Sciatic nerve (tissue), 2 donors: ENCODE measurements at places on chromosomes 16 and 17.

- peak; percentile 97 for DNase-seq
Observed at GRCh38 chr17:78925234-78925633, at the start of gene TIMP2. Gene TIMP2, minus strand, starts transcription at chr17:78925387. Its CDS starts 299 bp downstream, at chr17:78925088.

DNA sequence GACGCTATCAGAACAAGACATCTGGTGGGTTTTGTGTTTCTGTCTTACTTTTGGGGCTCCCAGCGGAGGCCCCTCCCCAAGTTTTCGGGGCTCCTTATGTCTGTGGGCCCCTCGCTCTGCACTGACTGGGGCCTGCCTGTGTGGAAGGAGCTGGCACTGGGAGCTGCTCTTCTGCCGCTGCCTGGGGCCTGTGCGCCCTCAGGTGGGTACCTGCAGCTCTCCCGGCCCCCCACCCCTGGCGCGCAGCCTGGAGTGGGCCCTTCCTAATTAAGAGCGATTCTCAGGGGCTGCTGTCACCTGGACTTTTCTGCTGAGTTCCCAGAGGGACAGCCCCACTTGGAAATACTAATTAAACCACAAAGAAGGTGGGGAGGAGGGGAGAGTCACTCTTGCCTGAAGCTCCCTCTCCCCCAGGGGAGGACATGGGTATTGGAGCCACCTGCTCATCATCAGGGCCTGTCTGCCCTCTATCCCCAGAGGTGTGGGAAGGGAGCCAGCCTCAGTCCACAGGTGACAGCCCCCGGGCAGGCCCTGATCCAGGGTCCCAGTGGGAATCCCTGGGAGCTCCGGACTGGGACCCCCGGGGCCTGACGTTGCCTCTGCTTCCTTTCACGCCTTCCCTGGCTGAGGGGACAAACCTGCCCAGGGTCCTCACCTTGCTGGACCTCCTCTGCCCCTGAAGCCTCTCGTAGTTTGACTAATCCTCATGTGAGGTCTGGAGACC is 36.5 kb downstream of the GSE1 start:
- DNase-seq = no peak

DNA sequence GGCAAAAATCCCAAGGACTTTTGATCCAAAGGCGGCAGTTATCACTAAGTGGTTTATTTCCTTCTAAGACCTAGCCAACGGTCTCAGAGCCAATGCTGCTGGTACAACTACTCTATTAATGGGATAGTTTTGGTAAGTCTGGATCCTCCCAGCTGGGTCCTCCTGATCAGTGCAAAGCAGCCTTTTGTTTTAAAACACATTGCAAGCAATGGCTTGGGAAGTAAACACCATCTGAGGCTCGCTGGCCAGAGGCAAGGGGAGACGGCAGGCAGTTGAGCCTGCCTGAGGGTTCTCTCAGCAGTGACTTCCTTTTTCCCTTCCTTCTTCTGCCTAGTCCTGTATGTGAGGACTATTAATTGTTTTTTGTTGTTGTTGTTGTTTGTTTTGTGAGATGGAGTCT is 1.6 kb upstream of the SLC5A10 start:
- DNase-seq = no peak

GRCh38 chr16:85373741-85374570 is 239.2 kb upstream of the GSE1 start:
- DNase-seq = no peak

DNA sequence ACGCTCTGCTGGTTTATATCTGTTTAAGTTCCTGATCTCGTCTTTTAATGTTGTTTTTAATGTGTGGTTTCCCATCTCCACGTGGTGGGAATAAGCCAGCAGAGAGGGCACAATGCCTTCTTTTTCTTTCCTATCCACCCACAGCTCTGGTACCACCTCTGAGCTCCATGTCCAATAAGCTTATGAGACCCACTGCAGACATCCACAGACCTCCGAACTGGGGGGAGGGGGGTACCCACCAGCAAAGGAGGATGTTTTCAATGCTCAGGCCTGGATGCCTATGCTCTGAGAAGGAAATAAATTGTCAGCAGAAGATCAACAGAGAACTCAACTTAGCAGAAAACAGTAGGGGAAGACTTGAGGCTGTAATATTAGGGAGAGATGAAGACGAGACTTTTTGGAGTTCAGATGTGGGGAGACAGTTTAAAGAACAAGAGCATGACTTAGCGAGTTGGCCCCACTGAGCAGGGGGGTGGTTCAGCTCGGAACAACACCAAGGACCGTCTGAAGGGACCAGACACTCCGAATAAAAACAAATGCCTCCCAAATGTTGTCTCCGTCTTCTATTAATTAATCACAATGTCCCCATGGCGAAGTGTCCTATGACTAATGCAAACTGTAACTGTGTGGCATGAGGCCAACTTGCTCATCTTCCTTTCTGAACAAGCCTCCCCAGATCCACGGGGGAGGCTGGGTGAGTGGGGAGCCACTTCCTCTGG is 62.7 kb downstream of the GAS7 start:
- peak; percentile 75 for DNase-seq

DNA sequence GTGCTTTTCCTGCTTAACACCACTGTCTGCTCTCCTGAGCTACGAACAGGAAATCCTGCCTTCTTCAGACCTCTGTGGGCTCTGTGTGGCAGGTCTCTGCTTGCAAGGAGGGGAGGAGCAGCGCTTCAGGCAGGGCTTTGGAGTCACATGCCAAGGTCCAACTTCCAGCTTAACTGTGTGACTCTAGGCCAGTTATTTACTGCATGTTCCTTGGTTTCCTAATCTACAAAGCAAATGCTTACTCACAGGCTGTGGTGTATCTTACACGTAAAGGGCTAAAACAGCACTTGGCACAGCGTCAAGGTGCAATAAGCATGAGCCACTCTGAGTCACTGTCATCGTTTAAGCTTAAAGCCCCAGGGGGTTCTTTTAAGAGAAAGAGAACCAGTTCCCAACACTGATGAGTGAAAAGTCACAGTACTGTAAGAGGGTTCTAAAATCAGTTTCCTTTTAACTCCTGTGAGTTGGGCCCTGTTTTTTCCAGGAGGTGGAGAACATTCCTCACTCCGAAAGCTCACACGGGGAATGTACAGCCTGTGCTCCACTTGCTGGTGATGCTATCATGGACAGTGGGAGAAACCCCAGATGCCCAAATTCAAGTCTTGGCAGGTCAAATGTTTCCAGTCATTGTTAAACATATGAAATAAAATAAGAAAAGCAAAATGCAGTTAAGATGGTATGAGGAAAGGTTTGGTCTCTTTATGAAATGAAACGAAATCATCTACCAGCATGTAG is 54.1 kb upstream of the BCAR1 start:
- peak; percentile 64 for DNase-seq

DNA sequence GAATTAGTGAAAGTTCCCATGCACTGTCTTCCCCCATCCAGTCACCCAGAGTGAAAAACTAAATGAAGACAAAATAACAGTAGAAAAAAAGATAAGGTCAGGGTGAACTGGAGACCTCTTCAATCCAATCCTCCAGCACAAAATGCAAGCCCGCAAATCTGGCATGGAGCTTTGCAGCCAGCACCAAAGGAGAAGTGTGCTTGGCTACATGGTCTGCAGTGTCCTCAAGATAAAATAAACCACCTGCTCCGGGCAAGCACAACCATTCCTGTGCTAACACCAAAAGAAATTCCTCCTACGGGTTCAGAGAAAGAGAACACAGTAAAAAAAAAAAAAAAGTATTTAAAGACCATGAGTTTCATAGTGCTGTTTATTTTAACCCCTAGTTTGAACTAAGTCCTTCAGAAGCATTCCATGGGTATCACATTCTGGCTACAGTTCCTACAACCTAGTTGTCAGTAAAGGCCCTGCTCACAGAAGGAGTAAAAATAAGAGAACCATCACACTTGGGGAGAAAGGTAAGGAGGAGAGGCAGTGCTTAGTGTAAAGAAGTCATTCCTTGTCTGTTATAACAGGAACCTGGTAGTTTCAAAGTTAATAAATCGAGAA is 109.1 kb downstream of the GAS7 start:
- peak; percentile 49 for DNase-seq

GRCh38 chr16:937723-938122 is 33.1 kb downstream of the LMF1 start:
- no peak for DNase-seq

DNA sequence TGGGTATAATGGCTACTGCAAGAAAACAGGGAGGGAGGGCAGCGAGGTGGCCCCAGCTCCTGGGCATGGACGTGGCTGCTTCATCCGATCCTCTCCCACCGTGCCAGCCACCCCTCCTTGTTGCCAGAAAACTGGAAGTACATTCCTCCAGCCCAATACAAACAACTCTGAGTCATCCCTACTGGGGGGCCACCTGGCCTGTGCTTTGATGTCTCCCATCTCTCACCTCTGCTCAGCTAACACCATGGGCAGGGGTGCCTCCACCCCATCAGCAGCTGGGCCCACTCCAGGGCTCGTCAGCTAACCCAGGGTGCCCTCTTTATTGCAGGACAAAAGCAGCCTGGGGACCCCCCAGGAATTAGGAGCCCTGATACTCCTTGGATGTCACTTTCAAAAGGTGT is 2.0 kb downstream of the RHBDF2 start:
- no peak for DNase-seq

DNA sequence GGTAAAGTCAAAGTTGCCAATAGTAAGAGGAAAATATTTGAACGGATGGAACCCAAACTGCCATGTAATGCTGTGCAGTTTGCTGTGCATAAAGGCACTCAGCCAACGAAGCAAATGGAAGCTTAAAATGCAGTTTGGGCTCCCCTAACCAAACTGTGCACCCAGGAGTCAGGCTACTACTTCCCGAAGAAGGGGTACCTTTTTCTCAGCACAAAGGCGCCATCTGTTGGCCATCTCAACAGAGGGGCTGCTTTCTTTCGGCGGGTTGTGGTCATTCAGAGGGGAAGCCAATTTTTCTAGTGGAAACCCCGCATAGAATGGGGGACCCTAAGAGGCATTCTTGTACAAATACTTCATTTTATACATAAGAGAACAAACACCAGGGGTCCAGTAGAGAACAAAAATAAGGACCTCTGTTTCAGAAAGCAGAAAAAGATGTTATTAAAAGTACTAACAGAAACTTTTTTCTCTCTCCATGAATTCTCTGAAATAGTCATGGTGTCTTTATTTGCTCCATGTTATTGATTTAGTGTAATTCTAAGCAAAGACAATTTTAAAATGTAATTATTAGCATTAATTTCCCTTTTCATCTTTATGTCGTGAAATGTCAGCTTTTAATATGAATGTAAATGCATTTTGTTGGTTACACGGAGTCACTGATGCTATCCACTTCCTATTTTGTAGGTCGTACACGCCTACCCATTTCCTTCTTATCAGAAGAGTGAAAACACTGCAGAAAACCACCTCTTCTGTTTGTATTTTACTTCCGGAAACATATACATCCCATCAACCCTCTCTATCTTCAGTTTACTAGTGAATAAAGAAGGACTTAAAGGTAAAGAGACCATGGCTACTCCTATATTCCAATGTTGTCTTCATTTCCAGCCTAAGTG is 453.3 kb downstream of the KCNJ2 start:
- peak; percentile 74 for DNase-seq

DNA sequence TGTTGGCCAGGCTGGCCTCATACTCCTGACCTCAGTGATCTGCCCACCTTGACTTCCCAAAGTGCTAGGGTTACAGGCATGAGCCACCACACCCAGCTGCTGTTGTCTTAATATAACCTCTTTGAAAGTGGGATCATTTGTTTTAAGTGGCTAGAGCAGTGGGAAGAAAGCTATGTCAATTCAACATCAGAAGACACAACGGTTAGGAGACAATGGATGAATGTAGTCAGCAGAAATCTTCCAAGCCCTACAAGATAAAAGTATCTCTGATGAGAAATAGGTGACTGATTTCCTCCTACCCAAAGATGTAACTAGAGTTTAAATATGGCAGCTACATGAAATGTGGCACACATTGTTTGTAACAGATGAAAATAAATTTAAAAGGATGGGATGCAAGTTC is 20.0 kb upstream of the TRIM25 start:
- no peak for DNase-seq

GRCh38 chr16:87352818-87353217 is 30.8 kb downstream of the FBXO31 start:
- no peak for DNase-seq

- peak; percentile 79 for DNase-seq
Observed at GRCh38 chr17:49694847-49695697, 12.7 kb downstream of the SLC35B1 start.

GRCh38 chr16:79404571-79404970 is 196.0 kb downstream of the MAF start:
- no peak for DNase-seq

- no peak for DNase-seq
Observed at GRCh38 chr17:71482625-71483024, 638.2 kb upstream of the SOX9 start.

GRCh38 chr16:7324321-7324720 is 8.3 kb upstream of the RBFOX1 start:
- DNase-seq = no peak

DNA sequence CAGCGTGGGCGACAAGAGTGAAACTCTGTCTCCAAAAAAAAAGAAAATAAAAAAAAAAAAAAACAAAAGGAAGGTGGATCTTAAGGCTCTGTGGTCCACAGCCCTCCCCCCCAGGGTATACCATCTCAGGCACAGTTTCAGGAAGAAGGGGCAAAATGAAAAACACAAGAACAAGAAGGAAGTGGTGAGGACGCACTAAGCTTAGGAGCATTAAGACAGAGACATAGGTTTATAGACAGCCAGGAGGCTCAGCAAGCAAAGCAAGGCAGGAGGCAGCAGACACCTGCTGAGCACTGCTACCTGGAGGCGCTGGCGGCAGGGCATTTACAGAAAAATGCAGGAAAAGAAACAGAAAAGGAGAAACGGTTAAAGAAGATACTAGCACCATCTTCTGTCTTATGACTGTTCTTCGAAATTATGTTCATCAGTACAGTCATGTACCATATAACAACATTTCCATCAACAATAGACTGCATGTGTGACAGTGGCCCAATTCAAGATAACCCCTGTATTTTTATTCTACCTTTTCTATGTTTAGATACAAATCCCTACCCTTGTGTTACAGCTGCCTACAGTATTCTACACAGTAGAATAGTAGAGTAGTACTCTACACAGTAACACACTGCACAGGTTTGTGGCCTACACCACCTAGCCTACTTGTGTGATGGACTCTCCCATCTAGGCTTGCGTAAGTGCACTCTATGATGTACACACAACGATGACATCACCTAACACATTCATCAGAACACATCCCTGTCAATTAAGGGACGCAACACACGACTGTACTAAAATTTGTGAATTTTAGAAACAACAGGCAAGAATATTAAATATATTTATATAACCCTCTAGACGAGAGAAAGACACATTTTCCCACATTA is 62.5 kb downstream of the XPO6 start:
- no peak for DNase-seq

DNA sequence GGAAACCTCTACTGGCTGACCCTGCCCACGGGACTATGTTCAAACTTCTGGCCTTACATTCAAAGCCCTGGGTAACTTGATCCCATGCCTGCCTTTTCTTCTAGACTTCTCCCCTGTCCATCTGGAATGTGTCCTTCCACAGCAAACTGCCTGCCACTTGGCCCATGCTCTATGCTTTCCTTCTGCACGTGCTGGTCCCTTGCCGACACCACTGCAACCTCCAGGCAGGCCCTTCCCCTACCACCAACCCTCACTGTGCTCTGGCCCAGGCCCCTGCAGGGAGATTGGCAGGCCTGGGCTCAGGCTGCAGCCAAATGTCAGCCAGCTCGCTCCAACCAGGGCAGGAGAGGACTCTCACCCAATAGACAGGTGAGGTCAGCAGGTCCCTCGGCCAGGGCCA is 11.0 kb downstream of the HSD11B2 start:
- no peak for DNase-seq
